ENCODE measurements at places on chromosomes 7 and 10.

DNA sequence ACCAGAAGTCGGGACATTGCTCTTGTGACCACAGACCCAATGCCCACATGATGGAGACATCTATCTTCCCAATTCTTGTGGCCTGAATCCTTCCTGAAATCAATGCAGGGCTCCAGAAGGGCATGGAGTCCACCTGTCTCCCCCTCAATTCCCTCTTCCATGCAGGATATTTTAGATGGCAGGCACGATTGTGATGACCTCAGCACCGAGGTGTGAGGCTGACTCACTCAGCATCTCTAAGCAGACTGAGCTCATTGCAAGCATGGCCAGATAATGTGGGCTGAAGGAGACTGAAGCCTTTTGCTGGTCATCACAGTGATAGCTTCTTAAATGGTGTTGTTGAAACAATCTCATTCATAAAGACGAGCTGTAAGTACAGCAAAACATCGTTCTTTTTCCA, 374.9 kb upstream of the PODXL start:
- no peak for DNase-seq

- no peak for DNase-seq
Observed at GRCh38 chr10:17647326-17647725, 3.4 kb downstream of the STAM start.

DNA sequence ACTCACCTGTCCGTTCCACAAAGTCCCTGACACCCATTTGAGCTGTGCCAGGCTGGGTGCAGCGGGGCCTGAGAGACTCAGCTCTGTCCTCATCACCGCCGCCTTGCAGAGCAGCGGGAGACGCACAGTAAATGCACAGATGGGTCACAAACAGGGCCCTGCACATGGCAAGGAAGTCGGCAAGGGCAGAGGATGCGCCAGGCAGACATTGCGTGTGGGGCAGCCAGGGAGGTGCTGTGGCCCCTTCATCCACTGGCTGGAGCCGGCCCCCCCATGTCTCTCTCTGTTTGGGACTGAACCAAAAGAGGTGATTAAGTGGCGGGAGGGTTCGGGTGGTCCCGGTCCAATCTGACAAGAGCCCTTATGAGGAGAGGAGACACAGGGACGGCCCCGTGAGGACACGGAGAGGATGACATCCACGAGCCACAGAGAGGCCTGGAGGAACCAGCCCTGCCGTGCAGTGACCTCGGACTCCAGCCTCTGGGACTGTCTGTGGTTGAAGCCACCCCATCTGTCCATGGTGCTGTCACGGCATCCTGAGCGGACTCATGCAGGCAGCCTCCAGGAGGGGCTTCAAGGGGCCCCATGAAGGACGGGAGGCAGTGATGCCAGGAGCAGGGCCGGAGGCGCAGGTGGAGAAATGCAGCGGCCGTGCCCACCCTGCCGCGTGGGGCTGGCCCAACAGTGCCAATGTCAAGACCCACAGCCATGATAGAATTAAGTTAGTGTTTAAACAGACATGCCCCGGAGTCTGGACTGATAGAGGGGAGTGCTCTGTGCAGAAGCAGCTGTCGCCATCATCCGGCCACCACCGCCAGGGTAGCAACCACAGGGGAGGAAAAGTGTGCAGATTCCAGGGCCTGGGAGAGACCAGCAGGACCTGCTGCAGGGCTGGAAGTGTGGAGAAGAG, 28.4 kb upstream of the FOXL3 start:
- DNase-seq, result no peak

DNA sequence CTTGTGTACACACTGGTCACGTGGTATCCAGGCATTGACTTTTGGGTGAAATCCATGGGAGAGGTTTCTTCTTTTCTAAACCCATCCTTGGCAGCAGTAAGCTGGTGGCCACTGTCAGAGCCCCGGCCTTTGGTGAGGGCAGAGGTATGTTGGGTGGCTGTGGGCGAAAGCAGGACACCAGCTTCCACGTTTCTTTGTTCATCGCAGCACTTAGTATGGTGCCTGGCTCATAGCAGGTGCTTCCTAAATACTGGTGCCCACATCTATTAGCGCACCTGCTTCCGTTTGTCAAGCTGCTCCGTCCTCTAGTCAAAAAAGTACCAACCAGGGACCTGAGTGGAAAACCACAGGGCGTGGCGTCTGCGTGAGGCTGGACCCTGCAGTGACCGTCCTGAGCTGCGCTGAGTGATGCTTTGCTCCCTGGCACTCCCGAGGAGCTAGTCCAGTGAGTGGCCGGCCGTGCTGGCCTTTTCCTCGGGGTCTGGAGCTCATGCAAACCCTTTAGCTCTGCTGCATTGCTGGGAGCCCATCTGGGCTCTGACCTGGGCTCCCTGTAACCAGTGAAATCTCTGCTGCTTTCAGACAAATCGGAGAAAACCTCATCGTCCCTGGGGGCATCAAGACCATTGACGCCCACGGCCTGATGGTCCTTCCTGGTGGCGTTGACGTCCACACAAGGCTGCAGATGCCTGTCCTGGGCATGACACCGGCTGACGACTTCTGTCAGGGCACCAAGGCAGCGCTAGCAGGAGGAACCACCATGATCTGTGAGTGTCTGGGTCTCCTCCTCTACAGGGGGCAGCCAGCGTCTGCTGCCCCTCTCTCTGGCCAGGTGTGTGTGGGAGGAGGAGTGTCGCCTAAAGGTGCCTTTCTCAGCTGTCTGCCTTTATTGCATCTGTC, 5.6 kb downstream of the DPYSL4 start:
- no peak for DNase-seq

DNA sequence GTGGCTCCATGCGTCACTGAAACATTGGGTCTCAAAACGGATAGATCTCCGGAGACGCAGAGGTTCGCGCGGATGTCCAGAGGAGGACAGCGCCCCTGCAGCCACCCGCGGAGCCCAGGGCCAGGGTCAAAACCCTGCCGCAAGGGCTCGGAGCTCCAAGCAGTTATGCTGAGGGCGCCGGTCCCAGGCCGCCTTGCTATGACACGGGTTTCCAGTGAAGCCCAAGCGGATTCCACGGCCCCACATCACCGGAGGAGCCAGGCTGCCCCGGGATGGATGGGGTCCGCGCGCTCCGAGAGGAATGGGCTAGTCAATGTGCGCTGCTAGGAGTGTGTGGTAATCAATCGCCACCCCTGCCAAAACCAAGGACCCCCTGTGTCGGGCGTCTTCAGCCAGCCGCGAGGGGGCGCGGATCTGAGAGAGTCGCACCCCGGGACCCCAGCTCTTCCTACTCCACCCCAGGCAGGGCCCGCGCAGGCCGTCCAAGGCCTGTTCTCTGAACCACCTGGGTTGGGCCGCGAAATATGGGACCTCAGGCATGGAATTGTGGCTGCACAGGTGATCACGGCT, 5.6 kb upstream of the EMX2 start:
- DNase-seq, result no peak

DNA sequence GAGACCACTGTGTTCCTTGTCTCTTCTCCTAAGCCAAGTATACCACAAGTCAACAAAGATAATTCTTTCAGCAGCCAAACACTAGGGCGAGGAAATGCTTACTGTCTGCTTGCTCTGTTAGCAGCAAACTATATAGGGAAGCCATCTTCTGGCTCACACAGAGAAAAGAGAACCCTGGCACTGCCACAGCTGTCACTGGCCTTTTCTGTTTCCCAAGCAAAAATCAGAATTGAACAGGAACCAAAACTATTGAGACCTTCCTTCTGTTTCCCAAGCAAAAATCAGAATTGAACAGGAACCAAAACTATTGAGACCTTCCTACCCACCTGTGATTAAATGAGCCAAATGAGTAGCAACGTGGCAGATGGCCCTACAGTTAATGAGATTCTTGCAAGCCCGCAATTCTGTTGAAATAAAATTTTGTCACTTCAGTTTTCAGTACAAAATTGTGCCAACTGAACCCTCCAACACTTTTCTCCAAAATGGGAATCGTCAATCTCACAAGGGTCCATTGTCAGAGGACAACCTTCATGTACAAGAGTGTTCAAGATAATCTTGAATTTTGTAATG, 54.5 kb downstream of the LRRTM3 start:
- no peak for DNase-seq

Data from GM12865 (cell line).